ENCODE measurements at places on chromosomes 3 and 15.

GRCh38 chr3:144429719-144430121 is 458.1 kb downstream of the DIPK2A start:
- no peak for DNase-seq

DNA sequence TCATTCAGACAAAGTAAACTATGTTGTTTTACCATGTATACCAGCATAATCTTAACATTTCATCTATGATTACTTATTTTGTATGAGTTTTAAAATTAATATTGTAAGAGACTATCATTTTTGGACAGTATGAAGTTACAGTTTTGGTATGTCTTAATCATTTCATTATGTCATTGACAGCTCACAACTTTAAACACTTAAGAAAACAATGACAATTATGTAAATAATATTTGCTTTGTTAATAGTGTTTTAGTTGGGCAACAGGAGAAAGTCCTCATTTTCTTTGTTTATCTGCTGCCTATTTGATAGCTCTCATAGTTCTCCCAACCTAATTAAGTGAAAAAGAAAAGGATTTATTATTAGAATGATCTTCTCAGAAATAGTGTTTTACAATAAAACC is 80.2 kb downstream of the MEF2A start:
- DNase-seq: no peak

- peak; percentile 19 for DNase-seq
Measured at GRCh38 chr15:40878785-40879184, 4.8 kb upstream of the RHOV start.

DNA sequence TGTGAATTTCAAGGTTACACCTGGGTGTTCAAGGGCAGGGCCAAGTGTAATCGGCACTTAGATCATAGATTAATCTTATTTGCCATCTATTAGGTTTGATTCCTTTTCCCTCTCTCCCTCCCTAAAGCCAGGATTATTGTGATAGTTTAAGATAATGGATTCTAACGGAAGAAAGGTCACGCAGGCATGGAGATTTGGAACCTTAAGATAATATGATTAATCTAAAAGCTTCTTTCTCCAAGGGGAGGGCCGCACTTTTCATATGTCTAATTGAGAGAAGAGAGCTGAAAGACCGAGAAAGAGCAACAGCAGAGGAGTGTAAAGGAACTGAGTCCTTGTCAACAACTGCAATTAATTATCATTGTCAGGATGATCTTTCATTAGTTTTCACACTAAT is 858.8 kb upstream of the NR2F2 start:
- DNase-seq: no peak

DNA sequence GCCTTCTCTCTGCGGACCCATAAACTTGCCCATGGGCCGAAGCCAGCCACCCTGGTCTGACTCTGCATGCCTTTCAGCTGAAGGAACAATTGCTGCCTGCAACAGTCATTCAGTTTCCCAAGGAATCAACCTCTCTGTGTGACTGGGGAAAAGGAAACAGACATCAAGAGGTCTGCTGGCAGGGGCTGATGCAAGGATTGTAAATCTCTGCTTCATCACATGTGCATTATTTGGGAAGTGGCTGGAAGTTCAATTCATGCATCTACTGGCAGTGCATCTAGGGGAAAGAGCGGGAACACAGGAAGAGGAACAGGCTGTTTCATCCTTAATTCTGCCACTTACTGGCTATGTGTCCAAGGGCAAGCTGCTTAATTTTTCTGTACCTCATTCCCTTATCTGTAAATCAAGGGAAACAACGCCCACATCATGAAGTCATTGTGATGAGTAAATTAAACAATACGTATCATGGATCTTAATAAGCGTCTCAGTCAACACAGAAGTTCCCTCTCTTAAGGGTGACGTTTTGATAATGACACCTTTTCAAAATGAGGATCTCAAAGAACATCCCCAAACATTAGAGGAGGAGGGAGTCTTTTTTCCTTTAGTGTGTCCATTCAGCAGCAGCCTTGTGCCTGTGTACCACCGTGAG is 17.4 kb upstream of the ADPGK start:
- no peak for DNase-seq

DNA sequence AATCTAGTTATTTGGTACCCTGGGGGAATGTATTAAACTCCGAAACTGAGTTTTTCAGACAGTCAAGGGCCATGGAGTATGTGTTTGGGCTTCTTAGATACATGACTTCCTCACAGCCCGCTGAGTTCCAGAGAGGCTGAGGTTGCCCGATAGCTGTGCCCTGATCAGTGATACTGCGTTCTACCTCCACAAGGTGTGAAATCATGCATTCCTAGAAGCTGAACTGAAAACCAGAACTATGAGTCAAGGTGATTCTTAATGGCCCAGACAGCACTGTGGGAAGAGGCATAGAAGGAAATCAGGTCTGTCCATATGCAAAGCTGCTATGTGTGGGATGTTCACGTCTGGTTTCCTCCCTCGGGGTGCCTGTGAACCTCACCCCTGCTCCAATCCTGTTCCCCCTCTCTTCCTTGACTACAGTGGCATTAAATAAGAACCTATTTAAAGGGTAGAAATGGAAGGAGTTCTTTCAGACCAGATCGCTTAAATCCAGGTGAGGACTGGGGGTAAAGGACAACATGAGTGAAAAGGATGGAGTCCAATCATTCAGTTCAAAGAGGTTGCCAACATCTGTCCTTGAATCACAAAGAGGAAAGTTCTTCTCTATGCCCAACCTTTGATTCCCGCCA is 74.3 kb downstream of the MYO1E start:
- peak; percentile 18 for DNase-seq

DNA sequence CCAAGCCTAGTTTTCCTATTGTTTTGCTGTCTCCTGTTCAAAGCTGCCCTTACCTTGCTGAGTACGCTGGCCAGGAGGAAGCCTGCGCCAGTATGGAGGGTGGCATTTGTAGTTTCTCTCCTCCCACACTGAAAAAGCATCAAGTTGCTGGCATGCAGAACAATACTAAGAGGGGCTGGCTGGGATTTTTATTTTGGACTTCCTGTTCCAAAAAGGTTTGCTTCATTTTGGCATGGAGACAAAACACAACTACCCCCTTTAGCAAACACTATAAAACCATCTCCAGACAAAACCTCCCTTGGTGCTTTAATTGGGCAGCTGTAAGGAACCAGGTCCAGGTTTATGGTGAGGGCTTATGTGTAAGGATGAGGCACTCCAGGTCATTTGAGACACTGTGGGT is 457.6 kb downstream of the PDCD6IP start:
- DNase-seq: no peak

GRCh38 chr3:127204841-127205582 is 12.1 kb downstream of the PRR23E start:
- no peak for DNase-seq

- DNase-seq: no peak
Measured at GRCh38 chr3:194102436-194102835, 33.5 kb upstream of the HES1 start.

- DNase-seq: no peak
Measured at GRCh38 chr3:50737906-50738598, 63.3 kb downstream of the DOCK3 start.

DNA sequence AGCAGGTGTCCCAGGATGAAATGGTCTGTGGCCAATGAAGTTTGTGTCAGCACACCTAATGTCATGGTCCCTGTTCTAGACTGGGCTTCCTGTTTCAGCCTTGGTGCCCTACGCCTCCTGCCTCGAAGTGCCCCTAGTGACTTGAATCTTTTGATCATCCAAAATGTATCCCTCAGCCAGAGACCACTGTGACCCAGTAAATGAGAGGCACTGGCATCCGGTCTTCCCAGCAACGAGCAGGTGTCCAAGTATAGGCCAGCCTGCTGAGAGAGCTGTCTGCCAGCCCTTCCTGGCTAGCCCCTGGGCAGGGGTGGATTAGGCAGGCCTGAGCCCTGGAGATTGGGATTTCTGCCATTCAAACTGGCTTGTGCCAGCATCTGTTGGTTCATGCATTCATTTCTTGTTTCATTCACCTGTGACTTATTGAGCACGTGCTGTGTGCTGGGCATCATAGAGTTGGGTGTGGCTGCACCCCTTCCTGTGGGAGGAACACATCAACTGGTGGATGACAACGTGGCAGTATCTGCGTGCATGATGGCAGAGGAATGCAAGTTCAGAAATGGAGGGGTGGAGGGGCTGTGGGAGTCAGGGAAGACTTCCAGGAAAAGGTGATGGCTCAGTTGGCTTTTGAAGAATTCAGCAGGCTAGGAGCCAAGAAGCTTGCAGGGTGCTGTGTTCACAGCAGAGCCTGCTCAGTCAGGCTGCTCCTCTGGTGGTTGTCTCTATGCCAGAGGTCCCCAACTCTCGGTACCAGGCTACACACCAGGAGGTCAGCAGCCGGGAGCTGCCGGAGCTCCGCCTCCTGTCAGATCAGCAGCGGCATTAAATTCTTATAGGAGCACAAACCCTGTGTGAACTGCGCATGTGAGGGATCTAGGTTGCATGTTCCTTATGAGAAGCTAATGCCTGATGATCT is 21.6 kb downstream of the ESYT3 start:
- DNase-seq: no peak

DNA sequence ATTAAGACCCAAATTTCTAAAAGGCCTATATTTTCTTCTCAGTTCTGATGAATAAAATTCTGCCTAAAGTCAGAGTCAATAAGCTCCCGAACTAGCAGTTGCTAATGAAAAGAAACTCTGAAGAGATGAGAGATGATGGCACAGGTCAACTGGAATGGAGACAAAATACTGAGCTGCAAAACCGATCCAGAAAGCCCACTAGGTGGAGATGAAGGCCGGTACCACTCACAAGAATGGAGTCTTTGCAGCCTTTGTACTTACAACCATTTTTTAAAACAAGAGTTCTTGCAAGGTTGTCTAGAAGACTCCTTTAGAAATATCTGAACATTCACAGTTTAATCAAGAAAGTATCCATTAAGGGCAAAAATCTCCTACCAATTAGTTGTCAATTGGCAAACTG is 119.9 kb upstream of the TJP1 start:
- no peak for DNase-seq

DNA sequence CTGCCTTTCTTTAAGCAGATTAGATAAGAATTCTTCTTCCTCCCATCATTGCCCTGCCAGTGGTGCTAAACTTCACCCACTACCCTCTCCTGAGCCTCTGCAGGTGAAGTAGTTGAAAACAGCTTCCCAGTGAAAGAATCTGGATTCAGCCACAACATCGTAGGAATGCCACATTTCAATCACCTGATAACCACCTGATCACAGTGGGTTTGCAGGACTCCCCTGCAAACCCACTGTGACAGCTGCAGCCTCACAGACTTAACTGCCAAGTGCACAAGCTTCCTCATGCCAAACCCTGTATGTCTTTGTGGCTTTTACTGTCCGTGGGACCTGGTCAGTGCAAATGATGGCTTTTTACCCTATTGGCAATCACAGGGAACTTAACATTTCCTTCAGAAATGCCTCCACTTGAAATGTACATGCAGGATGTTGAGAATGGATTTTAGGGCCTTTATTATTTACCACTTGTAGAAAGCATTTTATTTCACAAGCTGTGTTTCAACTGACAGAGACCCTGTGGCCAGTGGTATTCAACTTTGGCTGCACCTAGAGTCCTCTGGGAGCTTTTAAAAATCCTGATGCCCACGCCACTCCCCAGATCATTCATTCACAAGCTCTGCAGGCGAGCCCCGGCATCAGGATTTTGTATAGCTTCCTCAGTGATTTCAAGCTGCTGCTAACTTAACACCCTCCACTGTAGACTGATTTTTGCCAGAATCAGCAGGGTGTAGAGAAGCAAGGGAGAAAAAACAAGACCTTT is 49.1 kb downstream of the OXNAD1 start:
- DNase-seq: no peak

DNA sequence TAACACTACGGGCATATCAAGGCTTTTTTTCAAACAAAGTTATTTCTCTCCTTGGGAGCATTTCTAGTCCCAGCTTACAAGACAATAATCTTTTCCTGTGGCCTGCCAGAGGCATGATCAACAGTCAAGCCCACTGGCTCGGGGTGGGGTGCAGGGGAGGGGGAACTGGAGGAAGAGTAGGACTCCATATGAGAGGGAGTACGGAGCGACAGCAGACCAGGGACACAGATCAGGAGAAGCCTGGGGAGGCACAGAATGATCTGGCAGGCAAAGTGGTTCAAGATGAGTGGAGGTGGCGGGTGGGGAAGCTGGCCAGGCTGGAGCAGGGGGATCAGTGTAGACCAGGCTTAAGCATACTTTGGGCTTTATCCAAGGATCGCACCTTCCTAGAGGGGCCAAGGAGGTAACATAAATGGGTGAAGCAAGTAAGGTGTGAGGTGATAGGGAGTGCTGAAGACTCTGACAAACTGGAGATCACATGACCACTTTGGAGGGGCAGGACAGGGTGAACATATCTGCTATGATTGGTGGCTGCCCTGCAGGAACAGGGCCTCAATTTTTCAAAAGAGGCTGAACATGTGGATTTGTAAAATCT is 37.4 kb downstream of the KLF15 start:
- DNase-seq: no peak

GRCh38 chr15:63944681-63944955 is 101.7 kb downstream of the DAPK2 start:
- DNase-seq: no peak

DNA sequence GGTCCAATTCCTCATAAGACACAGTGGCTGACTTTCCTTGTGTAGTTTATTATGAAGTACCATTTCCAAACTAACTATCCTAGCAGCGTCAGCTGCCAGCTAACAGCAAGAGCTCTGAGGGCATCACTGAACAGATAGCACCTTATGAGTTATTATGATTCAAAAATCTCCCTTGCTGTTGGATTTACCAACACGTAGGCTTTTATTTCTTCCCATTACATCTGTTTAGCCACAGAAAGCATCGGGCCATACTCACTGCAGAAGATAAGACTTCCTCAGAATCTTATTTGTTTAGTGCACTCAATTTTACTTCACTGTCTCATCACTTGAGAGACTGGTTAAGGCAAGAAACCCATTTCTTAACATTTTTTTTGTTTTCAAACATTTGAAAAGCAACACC is 16.2 kb downstream of the CLDN1 start:
- no peak for DNase-seq

DNA sequence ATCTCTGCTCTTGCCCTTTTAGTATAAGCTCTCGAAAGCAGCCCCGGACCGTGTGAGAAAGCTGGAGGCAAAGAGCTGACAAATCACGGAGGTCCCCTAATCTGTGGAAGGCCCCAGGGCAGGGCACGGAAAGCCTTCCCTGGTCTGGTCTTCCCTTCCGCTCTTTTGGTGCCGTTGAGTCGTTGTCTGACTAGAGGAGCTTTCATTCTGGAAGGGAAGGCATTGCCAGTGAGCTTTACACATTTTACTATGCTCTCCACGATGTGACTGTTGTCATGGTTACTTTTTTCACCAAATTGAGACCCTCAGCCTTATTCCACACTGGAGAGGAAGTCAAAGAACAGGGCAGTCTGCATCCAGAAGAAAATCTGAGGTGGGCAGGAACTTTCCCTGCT is 71.7 kb downstream of the CYP19A1 start:
- no peak for DNase-seq

DNA sequence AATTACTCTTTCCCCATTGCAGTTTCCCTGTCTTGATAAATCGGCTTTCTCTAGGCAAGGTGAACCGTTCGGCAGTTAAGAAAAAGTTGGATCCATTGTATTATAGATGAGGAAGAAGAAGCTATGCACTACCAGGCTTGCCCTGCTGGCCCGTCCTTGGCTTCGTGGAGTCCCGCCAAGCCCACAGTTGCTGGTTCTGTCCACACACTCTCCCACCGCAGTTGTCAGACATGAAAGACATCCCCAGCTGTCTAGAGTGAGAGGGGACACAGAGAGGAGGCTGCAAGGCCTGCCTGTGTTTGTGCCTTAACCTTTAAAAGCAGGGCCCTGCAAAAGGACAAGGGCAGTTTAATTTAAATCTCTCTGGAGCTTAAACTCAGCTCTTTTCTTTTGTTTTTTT is 47.2 kb upstream of the PLCL2 start:
- DNase-seq: no peak
